Fibroblast of villous mesenchyme (primary cell): ENCODE measurements at places on chromosomes 12 and 14. TPM values are rescaled to one million over a fixed set of nuclear protein-coding genes. Genes with fewer than 3 reads are reported as not detected.

The ACYP1 gene
- 2.9 and 11.2 TPM in 2 replicates for total RNA-seq

The STAB2 gene
- total RNA-seq = not detected in 2 replicates

The TMEM63C gene
- under 0.01 TPM in 1 of 2 replicates, not detected in the other for total RNA-seq

The GPR84 gene
- not detected in 2 replicates for total RNA-seq

- DNase-seq = no peak
Observed at GRCh38 chr14:77043984-77044485, 15.5 kb upstream of the IRF2BPL start.

DNA sequence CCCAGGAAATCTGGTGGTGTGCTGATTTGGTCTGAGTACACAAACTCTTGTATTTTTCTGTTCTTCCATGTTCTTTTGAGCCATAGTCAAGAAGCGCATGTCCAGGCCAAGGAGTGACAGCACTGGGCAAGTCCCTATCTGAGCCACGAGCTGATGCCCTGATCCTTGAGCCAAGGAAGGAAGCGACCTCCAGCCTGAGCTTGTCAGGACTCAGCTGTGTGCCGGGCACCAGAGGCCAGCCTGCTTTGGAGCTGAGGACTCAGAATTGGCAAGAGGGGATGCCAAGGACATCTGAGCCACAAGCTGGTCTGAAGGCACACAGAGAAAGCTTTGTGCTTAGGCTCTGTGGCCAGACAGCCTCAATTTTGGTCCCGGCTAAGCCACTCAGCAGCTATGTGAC, 52.6 kb downstream of the GALNT16 start:
- no peak for DNase-seq

DNA sequence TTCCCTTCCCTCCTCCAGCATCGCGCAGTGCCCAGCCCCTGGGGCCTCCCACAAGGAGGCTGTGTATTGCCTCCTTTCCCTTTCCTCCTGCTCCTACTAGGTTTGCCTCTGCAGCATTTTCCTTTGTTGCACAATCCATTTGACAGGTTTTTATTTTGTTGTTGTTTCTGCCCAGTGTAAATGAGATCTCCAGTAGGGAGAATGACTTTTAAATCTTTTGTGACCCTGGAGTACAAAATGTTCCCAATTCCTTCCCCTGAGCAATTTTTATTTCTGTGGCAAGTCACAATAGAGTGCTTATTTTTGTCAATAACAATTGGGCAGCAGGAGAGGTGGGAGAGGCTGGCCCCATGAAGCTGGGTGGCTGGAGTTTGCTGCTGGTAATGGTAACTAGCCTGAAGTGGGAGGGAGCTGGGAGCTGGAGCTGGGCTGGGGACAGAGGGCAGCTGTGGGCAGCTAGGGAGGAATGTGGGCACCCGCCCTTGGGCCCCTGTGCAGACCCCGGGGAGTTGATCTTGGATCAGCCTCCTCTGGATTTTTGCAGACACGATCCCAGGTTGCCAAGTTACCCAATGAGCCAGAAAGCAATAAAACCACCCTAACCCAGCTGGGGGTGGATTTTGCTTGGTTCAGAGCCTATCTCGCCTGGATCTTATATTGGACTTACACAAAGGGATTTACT, 160.1 kb downstream of the KTN1 start:
- DNase-seq = no peak

GRCh38 chr14:94192536-94192935, 18.4 kb downstream of the PPP4R4 start:
- DNase-seq = no peak

DNA sequence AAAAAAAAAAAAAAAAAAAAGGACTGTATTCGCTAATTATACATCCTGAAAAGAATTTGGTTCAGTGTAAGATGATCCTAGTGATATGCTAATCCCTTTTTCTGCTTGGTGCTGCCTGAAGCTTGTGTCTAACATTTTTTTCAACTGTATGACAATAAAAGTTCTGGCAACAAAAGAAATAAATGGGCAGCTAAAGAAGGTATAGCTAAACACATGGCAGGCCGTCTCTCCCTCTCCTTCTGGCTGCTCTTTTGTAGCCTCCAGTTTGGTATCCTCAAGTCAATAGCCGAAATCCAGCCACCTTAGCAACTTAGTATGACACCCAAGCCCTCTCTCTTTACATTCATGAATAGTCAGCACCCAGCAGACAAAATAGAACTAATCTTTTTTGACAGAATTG, 198.3 kb upstream of the OTX2 start:
- DNase-seq = no peak

- no peak for DNase-seq
Observed at GRCh38 chr14:38065106-38065762, 142.5 kb upstream of the SSTR1 start.

DNA sequence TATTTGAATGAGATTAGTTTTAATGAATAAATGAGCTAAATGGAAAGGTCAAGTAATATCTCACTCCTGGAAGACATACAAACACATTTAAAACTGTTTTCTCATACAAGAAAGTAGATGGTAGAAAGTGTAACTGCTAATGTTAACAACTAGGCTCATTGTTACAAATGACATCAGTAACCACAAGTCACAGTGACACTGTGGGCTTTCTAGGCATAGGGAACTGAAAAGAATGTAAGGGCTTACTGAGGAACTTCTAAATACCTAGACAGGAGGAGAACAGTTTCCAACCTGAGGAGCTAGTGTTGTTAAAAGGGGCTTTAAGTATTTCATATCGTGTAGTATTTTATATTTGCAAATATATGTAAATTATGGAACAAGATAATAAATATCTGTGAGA, 17.5 kb upstream of the ERGIC2 start:
- DNase-seq = no peak

DNA sequence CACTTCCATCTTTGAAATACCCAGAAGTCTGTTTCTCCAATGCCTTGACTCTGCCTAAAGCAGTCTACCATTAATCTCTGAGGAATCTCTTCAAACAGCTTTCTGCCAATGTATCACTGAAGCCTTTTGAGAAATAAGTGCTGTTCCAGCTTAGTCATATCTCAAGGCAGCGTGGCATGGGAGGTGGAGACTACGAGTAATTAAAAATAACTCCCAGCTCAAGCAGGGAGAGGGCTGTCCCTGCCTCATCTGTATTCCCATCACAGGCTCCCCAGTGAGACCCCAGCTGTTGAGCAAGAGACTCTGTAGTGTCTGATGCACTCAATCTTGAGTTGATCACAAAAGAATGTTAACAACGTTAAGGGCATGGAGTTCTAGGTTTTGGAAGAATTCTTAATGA, 700.6 kb downstream of the DIO2 start:
- peak; percentile 48 for DNase-seq

GRCh38 chr12:123808167-123808566, 46.1 kb downstream of the DNAH10 start:
- peak; percentile 25 for DNase-seq

DNA sequence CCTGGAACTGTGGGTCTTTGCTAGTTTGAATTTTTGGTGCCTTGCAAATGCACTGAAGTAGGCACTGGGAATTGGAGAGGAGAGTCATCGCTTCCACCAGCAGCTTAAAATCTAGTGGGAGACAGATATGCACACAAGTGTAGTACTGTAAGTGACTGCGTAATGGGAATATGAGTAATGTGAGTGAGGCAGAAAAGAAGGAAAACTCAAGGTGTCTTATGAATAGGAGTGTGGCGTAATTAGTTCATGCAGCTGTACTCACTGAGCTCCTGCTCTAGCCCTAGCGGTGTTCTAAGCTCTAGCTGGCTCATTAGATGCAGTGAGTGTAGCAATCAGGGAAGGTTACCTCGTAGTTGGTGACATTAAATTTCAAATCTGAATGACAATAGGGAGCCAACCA, 2.8 kb downstream of the TCP11L2 start:
- DNase-seq = no peak

DNA sequence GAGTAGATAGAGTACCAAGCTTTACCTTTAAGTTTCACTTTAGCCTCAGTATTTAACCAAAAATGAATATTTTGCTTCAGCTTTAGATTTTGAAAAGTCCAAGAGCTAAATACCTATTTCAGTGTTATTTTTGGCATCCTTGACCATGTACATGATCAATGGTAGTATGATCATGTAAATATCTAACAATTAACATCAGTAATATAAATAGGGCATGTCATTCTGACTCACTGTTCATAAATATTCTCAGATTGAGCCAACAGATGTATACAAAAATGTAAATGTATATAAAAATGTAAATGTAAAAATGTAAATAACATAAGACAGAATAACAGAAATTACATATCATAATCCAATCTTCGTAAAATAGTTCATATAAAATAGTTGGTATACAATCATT, 15.3 kb upstream of the NOXRED1 start:
- no peak for DNase-seq

- DNase-seq = no peak
Observed at GRCh38 chr12:18264581-18265075, 3.3 kb downstream of the PIK3C2G start.

DNA sequence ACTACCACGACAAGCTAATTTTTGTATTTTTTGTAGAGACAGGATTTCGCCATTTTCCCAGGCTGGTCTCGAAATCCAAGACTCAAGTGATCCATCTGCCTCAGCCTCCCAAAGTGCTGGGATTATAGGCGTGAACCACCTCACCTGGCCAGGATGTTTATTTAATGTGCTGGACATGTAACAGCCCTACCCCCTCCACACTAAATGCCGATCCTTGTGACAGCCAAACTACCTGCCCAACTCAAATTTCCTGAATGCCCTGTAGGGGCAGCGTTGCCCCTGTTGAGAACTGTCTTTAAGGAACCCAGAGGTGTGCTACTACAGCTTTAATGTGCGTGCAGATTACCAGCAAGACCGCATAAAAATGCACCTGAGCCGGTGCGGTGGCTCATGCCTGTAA, 48.1 kb downstream of the KCNK13 start:
- no peak for DNase-seq

- DNase-seq = no peak
Observed at GRCh38 chr12:20364501-20364900, 3.8 kb upstream of the PDE3A start.

GRCh38 chr12:5524116-5524768, 92.3 kb downstream of the NTF3 start:
- no peak for DNase-seq

DNA sequence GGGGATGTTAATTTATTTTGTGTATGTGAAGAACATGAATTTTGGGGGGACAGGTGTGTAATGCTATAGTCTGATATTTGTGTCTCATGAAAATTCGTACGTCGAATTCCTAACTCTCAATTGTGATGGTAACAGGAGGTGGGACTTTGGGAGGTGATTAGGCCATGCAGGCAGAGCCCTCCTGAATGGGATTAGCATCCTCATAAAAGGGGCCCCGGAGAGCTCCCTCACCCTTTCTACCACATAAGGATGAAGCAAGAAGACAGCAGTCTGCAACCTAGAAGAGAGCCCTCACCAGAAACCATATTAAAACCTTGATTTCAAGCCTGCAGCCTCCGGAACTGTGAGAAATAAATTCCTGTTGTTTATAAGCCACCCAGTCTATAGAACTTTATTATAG, 165.4 kb downstream of the MDGA2 start:
- no peak for DNase-seq

DNA sequence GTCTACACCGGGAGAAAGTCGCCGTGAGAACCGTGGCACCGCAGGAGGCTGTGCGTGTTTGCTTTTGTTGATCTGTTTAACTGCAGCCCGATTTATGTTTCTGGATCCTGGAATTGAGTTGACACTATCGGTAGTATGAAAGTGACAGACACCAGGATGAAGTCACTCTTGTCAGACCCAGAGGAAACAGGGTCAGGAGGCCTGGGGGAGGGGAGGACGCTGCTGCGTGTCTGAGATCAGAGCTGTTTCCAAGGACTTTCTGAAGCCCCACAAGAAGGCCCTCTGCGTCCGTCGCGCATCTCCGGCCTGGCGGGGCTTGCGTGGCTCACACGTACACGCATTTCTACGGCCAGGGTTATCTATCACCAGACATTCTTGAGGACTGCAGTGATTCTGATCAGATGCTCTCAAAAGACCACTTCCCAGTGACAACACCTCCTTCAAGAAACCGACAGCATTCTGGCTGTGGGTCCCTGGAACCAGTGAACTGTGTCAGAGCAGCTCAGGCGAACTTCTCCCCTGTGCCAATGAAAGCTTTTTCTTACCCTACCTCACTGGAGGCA, 263.4 kb downstream of the ADGRD1 start:
- no peak for DNase-seq

DNA sequence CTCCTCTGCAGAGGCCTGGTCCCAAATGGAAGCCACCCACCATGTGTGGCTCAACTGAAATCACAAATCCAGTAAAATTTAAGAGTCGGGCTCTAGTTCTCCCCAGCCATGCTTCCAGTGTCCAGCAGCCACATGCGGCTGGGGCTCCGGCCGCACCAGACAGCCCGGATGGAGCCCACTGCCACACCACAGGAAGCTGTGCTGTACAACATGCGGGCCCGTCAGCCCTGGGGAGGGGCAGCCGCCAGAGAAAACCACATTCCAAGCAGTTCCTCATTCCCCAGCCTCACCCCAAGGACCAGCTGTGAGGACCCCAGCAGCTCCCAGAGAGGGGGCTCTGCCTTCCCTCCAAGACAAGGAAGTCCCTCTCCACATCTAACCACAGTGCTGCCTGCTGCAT, 135.0 kb downstream of the NCOR2 start:
- no peak for DNase-seq

DNA sequence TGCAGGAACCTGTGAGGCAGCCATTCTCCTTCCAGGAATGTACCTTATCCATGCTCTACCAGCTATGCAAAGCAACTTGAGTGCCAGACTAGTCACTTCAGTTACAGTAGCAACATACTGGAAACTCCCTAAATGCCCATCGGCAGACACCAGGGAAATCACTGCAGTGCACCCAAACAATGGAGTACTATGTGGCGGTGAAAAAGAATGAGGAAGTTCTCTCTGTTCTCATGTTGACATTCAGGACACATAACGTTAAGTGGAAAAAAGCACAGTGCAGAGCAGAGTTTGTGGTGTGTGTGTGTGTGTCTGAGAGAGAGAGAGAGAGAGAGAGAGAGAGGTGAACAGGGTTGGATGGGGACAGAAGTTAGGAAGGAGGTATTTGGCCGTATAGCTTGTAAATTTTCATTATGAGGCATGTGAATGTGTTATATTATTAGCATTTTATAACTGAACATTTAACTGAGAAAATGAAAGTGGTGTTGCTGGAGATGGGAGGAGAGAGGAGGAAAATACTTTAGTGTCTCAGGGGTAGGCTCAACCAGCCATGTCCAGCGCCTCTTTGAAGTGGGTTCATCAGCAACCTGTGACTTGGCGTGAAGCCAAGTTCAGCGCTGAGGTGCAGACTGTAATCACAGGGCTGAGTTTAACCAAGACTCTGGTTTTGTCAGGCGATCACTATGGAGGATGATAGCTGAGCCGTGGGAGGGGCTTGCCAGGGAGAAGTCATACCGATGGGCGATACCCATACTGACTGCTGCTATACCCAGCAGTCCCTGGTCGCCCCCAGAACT, 17.3 kb downstream of the TNFAIP2 start:
- no peak for DNase-seq
